ENCODE measurements at places on chromosomes 6 and 20.

GRCh38 chr6:3102875-3103274, 15.6 kb upstream of the BPHL start:
- DNase-seq = no peak

DNA sequence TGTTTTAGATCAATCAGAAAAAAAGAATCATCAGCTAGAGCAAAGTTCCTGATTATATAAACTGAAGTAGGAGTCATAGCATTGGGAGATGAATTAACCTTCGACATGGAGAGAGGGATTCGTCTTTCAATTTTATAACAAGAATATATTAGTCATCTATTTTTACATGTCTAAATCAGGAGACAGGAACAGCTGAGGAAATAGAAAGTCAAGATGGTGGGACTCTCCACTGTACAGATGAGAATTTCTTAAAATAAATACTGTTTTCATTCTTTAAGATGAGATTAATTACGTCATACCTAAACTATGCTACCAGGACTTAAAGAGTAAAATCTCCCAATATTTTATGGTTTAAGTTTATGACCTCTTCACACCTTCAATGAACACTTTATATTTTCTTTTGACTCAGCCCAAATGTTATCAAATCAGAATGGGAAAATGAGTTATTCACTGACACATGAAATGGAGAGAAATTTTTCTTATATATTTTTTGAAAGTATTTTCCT, 1137.7 kb downstream of the EPHA7 start:
- no peak for DNase-seq

GRCh38 chr20:44571362-44571988, 10.9 kb upstream of the PKIG start:
- no peak for DNase-seq

GRCh38 chr20:32062776-32063170, 10.7 kb downstream of the HCK start:
- DNase-seq = no peak

DNA sequence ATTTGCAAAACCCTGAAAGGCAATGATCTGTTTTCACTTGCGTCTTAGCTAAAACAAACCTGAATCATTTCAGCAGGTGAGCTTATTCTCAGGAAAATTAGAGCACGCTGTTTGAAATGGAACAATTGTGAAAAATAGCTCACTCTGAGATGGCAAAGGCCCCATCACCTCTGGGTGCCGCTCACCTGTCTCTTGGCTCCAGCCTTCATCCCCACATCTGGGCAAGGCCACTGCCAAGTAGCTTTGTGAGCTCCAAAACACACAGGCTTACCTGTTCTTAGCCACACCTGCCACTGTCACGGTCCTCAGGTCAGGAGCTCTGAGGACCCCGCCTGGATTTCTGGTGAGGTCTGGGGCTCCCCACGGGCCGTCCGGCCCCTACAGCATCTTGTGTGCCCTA, 66.7 kb downstream of the SMOC2 start:
- DNase-seq = no peak

DNA sequence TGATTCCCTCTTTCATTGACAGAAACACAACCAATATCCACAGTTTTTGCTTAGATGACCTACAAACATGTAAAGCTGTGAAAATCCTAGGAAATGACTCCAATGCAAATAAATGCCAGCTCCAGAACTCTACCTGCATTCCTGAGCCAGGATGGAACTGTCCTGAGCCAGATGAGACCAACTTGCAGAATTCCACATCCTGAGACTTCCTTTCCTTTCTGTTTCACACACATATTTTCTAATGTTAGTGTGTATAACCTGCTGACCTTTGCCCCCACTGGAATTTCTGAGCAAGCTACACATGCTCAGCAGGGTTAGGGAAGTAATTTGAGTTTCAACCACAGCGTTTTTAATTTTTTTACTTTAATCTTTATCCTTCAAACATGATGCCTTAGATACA, 69.6 kb upstream of the ADGRF1 start:
- DNase-seq = no peak

- DNase-seq = no peak
These were observed 21.6 kb downstream of the L3MBTL1 start for GRCh38 chr20:43529051-43529450.

DNA sequence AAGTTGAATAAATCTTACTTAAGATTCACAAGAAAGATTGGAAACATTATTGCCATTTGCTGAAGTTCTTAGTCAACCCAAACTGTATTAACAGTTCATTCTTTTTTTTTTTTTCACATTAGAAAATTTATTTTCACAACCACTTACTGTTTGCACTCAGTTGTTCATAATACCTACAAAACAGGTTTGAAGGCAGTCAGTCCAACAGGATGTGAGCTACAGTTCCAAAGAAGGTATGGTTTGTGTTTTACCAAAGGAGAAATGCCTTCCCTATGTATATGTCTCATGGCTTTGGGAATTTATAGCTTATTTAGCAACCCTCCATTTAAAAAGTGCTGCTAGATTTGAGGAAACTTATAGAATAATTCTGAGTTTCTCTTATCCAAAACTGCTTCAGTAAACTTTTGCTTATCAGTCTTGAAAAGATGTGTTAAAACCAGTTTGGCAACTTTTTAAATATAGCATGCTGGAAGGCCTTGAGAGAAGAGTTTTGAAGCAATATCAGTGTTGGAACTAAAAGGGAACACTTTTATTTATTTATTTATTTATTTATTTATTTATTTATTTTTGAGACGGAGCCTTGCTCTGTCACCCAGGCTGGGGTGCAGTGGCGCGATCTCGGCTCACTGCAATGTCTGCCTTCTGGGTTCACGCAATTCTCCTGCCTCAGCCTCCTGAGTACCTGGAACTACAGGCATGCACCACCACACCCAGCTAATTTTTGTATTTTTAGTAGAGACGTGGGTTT, 46.8 kb upstream of the RREB1 start:
- no peak for DNase-seq

GRCh38 chr6:47105469-47106178, 63.5 kb upstream of the ADGRF1 start:
- DNase-seq = no peak

DNA sequence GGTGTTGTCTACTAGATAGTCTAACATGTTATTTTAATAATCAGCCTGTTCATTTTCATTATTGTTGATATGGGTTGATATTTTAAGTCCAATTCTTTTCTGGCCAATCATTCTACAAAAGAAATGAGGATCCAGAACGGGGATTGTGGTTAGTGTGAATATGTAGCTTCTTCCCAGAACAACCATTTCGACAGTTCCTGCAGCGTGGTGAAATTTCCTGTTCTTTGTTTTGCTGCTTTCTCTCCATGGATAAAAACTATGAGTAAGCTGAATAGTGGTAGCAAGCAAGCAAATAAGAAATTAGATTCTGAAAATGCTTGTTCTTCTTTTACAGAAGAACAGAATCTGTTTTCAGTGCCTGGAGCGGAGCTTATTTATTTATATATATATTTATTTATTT, 65.5 kb upstream of the F13A1 start:
- no peak for DNase-seq

DNA sequence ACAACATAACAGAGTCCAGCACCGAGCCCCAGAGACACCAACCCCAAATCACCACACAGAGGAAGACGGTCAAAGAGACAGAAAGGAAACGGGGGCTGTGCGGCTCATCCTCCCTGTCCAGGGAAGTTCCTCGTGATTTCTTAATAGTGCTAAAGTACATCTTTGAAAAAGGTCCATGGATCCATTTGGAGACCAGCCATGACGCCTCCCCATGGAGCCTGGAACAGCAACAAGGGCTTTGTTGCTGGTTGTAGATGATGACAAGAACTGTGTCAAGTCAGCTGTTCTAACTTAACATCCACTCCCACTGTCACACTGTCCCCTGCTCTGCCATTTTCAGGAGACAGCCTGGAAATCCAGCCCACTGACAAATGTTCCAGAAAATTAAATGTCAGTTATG, 99.7 kb downstream of the ATP9A start:
- DNase-seq = no peak

DNA sequence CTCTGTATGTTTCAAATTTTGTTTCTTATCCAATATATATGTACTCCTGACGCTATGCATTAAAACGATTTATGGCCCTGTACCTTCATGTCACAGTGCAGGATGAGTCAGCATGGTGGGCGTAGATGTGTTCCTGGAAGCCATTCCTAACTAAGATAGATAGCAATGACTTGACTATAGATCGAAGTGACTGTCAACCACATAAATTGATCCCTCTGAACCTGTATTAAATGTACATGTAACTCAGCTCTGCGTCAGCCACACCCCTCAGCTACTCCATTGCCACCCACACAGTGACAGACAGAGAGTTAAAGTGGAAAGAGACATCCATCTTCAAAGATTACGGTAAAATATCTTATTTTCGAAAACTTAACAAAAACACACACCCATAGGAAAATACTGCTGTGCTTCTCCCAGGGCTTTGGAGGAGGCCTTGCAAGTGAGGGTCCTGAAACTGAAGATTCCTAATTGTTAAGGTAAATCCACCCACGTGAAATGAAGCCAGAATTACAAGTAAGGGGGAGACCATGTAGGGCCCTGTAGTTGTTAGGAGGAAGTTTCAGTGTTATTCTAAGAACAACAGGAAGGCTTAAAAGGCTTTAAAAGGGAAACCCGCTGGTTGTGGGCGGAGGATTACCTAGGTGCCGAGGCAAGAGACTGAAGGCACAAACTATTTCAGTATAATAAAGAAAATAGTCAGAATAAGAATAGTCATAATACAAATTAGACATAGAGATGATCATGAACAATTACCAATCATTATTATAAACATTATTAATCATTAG, 10.3 kb upstream of the RAD21L1 start:
- DNase-seq = no peak

GRCh38 chr6:134768931-134769330, 181.0 kb downstream of the ALDH8A1 start:
- no peak for DNase-seq

- no peak for DNase-seq
These were observed 4.9 kb downstream of the XPO5 start for GRCh38 chr6:43570876-43571441.
